ENCODE measurements at places on chromosomes 11 and 22.

DNA sequence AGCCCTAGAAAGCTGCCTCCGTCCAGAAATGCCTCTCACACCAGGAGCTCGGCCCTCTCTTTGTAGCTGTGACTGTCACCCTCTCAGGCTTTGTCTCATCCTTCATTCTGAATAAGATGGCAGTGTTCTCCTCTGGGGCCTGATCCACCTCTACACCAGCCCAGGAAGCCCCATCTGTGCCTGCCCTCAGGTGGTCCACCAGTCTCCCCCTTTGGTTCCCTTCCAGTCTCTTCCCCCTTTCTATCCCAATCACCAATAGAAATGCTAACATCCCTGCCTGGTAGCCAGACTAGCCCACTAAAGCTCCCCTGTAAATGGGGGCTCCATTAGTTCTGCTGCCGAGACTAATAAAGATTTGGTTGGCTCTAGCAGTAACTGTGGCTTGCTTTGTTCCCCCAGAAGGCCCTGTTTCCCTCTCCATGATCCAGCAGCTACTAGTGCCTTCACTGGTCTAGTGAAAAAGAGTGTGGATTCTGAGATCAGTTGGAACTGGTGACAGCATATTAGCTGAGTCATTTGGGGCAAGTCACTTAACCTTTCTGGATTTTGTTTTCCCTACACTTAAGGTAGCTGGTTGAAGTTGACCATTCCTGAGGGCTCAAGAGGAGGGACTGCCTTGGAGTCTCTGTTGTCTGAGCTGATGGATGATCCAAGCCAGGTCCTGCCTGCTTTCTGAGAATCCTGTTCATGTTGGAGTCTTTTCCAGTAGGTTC, 16.2 kb downstream of the PLEKHB1 start:
- DNase-seq = no peak

- DNase-seq = no peak
Observed at GRCh38 chr22:44020981-44021380, 3.1 kb upstream of the PARVB start.

DNA sequence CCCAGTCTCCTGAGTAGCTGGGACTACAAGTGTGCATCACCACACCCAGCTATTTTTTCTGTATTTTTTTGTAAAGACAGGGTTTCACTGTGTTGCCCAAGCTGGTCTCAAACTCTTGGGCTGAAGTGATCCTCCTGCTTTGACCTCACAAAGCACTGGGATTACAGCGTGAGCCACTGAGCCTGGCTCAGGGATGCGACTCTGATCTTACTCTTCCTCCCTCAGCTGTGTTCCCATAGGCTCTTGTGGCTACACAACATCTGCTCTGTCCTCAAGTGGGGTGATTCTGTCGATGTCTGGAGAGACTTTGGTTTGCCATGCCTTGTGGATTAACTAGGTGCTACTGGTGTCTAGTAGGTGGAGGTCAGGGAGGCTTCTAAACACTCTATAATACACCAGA, 127.0 kb upstream of the SERPIND1 start:
- DNase-seq = no peak

- no peak for DNase-seq
Observed at GRCh38 chr11:117953024-117953671, 23.9 kb upstream of the TMPRSS13 start.

- DNase-seq = no peak
Observed at GRCh38 chr22:45565973-45566372, 63.3 kb downstream of the FBLN1 start.

GRCh38 chr22:32817137-32817730, 15.7 kb downstream of the TIMP3 start:
- DNase-seq = peak; percentile 47

GRCh38 chr11:55658031-55658573, 3.9 kb upstream of the OR4C6 start:
- DNase-seq = no peak
